ENCODE measurements at places on chromosomes 6 and 20.

- DNase-seq: no peak
Measured at GRCh38 chr6:168602576-168602975, 161.6 kb downstream of the SMOC2 start.

DNA sequence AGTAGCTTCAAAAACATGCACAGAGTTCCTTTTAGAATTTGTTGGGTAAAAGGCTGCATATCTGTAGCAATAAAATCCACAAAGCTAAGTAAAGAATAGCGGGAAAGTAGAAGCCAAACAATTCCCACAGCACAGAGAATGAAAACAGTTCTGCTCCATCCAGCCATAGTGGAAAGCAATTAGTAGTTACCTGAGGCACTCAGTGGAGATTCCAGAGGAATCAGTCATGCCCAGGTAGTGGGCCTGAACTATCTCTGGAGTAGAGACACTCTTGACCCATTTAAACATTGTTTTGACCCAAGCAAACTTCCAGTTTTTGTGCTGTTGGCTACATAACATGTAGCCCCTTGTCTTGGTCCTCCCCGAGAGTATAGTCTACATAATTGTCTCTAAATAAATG lies 559.5 kb upstream of the PTCHD4 start:
- no peak for DNase-seq

- DNase-seq: no peak
Measured at GRCh38 chr6:129875610-129876520, 14.8 kb upstream of the TMEM244 start.

GRCh38 chr6:75603106-75603420 lies 1.4 kb downstream of the SENP6 start:
- DNase-seq: no peak

GRCh38 chr6:89997456-89998445 lies 103.5 kb downstream of the GJA10 start:
- no peak for DNase-seq

All from SW 1271 (cell line).